ENCODE measurements at places on chromosomes 12 and 14.

DNA sequence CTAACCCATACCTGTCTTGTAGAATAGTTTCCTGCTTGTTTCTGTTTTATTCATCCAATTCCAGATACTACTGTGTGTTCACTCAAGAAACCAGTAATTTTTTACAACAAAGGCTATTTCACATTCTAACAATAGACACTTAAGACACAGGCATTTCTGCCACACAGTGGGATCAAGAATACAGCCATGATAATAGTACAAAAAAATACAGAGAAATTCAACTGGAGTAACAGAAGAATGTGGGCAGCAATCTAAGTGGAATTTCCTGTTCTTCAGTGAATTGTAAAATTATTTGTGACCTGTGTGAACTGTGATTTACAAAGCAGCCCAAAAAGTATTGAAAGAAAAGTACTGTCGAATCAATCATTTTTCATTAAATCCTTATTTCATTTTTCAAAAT is 282.9 kb downstream of the CCER1 start:
- no peak for DNase-seq

- peak; percentile 58 for DNase-seq
Measured at GRCh38 chr14:91173221-91173670, 59.4 kb downstream of the DGLUCY start.

DNA sequence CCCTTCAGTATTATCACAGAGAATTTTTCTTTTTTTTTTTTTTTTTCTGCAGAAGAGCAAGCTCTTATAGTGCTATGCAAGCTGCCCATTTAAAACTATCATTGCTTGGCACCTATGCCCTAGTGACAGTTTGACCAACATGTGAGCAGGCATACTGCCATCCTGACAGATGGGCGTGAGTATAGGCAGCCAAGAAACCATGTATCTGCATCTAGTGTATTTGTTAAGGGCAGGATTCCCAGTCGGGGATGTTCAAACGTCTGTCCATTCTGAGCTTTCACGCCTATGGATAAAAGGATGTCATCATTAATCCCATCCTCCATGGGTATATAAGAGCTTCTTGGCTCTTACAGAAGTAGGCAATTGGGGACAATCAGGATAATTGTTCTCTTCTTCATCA is 8.8 kb downstream of the VRK1 start:
- DNase-seq = no peak

DNA sequence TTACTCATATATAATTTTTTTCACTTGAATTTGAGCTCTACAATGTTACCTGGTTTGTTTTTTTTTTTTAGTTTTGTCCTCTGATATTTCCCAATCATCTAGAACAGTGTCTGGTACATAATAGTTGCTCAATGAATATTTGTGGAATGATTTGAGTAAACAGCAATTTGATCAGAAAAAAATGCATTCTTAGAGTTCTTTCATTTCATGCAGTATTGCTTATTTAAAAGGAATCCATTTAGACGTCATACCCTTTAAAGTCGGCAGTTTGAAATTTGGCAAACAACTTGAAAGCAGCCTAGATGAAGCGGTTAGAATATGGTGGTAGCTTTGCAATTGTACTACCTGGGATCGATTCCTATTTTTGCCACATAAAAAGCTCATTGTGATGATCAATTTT is 140.0 kb downstream of the PDE3A start:
- no peak for DNase-seq

GRCh38 chr12:90963946-90964345 is 9.0 kb upstream of the CCER1 start:
- DNase-seq = no peak

GRCh38 chr12:43290836-43291235 is 261.2 kb downstream of the ADAMTS20 start:
- DNase-seq = no peak

DNA sequence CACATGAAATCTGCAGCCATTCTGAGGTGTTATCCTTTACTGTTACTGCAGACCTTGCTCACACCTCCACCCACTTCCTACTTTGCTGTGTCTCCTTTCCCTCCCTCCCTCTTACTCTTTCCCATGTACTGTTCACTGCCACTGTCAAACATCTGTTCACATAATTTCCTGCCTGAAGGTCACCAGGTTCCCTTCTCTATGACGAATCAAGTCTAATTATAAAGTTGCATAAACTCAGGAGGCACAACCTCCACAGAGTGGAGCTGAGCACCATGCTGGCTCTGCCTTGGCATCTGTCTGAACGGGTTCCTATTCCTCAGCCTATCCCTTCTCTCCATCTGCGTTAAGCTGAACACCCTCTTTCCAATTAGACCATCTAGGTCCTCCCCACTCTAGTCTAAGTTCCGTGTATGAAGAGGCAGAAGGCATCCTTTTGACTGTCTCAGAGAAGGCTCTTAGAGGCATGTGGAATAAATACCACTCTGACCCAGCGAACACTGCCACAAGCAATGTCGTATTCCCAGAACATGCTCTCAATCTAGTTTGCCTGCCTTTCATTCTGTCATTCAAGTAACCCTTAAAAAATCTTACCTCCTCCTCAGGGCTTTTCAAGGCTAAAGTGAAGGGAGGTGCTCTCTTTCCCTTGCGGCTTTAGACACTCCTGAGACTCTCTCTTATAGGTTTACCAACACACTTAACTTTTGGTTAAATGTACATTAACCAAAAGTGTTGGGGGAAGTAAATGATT is 48.7 kb downstream of the ACADS start:
- DNase-seq = no peak

DNA sequence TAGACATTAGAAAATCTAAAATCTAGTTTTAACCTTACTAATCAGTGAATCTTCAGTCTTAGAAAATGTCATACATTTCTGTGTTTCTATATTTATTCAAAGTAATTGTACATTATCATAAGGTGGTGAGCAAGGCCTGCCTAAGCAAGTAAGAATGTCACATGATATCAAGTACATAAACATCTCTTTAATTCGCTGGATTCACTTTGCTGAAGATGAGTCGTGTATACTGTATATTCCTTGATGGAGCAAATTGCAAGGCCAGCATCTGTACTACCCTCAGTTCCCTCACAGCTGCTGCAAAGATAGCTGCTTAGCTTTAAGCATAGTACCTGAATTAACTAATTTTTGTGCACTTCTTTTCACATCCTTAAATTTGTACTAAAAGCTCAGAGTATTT is 8.5 kb upstream of the AK7 start:
- DNase-seq = no peak

- peak; percentile 29 for DNase-seq
Measured at GRCh38 chr12:75196865-75197264, 12.8 kb downstream of the KCNC2 start.

GRCh38 chr14:52091928-52092327 is 23.1 kb upstream of the NID2 start:
- no peak for DNase-seq

DNA sequence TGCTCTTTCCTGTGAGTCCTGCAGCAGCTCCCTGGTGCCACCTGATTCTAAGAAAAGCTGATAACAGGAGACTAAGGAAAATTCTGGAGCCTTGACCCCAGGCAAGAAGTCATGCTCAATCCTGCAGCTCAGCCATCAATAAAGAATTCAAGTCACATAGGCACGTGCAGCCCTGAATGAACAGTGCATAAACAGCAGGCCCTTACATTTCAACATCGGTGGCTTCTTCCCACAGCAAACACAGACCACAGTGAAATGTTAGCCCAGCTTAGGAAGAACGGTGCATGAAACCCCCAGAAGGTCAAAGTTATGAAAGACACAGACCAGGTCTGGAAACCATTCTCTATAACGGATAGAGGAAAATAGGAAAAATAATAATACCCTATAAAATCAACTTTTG is 10.5 kb downstream of the CINP start:
- DNase-seq = no peak

DNA sequence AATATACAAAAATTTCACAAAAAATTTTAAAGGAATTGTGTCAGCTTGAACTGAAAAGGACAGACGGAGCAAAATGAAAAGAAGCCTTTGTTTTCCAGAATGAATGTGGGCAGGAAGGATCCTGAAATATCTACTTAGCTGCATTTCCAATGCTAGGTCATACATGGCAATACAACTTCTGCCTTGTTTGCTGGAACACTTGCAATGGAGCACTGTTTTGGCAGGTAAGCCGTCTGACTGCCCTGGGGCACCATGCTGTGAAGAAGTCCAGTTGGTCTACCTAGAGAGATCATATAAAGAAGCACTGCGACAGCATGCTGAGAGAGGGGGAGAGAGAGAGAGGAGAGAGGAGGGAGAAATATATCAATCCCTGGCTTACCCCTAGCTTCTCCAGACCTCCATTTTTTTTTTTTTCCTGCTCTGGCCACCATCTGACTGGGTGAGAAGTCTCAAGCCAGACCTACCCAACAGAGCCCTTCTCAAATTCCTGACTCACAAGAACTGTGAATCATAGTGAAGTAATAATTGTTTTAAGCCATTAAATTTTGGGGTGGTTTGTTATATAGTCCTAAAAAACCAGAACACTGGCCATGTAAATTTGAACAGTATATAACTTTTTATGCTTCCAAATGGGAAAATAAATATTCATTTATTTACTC is 97.1 kb upstream of the PRICKLE1 start:
- DNase-seq = no peak

- DNase-seq = no peak
Measured at GRCh38 chr12:82797480-82797879, 110.8 kb downstream of the TMTC2 start.

- no peak for DNase-seq
Measured at GRCh38 chr14:92615451-92615850, 101.9 kb downstream of the RIN3 start.

Data from kidney glomerular epithelial cell (primary cell).